ENCODE measurements at places on chromosomes 12 and 14.

DNA sequence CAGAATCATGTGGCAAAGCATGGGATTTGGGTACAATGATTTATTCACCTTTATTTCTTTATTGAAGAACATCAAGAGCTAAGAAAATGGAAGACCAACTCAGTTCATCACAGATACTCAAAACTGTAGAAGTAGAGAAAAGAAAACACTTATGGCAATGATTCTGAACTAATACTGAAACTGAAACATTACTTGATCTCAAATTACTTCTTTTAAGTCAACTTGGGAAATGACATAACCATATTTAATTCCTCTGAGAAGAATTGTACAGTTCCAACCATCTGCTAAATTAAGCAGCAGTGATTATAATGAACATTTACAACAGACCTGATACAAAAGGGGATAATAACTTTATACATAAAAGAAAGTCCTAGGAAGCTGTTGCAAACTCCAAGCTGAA lies 466.5 kb downstream of the TMTC2 start:
- no peak for DNase-seq

DNA sequence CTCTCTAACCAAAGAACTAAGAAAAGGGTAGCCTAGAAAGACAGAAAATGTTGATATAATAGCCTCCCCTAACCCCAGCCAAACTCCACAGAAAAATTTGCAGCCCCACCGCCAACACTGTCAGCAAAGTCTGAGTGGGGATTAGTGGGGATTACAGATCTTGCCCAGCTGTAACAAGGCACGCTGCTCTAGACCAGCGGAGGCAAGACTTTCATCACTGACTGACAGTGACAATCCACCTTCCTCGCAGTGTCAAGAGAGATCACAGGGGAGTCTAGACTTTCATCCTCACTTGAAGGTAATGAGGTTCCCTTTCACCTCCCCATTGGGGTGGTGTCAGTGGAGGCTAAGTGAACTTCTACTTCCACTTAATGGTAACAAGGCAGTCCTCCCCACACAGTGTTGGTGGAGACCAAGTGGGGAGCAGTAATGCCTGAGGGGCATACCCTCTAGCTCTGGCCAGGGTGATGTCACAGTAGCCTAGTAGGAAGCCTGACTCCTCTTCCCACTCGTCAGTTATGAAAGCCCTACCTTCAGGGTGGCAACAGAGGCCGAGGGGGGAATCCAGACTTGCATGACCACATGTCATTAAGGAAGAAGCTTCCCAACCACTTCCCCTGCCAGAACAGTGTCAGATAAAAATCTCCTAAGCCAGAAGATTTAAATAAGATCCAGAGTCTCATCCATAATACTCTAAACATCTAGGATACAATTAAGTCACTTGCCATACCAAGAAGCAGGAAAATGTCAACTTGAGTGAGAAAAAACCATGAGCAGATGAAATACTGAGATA lies 91.7 kb upstream of the RASSF8 start:
- DNase-seq = no peak

DNA sequence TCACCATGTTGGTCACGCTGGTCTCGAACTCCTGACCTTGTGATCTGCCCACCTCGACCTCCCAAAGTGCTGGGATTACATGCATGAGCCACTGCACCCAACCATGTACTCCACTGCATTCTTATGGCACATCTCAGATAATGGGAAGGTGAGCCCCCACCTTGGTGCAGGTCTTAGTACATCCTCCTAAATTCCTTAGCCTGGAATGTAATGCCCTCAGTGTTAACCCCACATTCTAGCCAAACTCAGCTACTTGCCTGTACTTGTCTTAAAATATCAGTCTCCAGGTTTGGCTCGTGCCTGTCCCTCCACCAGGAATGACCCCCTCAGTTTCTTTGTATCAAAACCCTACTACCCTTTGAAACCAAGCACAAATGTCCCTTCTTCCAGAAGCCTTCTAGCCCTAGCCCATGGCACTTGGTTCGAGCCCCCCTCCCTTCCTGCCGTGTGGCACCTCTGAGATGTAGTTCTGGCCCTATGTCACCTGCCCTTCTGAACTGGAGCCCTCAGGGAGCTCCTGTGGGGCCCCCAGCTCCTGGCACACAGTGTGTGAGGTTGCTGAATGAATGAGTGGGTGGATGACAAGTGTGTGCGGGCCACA lies 8.4 kb downstream of the KCNH3 start:
- no peak for DNase-seq

DNA sequence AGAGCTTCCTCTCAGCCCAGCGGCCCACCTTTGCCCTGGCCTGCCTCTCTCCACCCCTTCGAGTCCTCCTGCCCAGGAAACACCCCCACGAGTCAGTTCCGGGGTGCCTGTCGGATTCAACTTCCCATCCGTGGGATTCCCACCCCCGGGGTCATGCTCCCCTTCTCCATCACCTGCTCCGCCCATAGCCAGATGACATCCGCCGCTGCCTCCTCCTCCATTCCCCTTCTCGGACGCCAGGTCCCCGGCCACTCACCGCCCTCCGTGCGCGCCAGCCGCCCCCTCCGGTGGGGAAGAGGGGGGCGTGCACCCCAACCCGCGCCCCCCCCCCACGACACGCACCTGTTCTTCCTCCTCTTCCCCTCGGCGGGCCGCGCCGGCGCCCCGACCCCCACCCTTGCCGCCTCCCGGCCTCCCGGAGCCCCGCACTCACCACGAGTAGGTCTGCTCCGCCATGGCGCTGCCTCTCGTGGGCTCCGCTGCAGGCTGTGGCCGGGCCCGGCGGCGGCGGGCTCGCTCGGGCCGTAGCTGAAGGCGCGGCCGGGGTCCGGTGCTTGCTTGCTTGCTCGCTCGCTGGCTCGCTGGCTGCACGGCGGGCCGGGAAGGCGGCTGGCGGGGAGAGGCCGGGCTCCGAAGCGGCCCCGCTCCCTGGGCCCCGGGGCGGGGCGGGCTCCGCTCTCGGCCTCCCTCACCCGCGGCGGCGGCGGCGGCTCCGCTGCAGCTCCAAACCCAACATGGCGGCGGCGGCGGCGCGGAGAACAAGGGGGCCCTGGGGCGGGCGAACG lies 554 bp downstream of the SPPL3 start:
- peak; percentile 76 for DNase-seq

DNA sequence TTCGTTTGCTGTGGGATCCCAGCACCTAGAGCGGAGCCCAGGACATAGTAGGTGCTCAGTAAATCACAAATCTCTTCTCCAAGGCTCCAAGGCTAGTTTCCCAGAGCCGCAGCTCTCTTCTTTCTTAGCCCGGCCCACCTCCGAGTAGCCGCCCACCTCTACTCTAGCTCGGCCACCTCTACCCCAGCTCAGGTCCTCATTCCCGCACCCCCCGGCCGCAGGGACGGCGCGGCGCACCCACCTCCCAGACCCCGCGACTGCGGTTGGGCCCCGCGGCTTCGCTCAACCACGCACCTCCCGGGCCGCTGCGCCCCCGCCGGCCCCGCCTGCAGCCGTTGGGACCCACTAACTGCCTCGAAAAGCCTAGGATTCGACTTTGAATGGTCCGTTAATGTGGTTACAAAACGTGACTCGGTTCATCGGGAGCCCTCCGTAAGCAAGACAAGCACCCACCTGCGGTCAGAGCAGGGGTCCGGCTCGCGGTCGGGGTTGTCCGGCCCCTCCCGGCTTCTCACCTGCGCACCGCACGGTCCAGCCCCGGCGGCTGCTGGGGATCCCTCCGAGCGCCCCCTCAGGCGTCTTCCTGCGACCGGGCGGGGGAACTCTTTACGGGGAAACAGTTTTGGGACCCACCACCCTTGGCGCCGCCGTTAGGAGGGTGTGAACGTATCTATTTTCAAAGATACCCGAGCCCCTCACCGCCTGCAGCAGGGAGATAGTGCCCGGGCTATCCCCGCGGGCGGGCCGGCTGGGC lies at the start of gene SLC2A14:
Gene SLC2A14, minus strand, starts transcription at position 350 of the 754 bp plus-strand sequence. CDS start 3,035 bp downstream, outside the sequence.
- no peak for DNase-seq

GRCh38 chr14:91912035-91912434 lies 35.5 kb downstream of the FBLN5 start:
- no peak for DNase-seq

- no peak for DNase-seq
Observed at GRCh38 chr12:57250541-57250940, 446 bp downstream of the STAC3 start.

DNA sequence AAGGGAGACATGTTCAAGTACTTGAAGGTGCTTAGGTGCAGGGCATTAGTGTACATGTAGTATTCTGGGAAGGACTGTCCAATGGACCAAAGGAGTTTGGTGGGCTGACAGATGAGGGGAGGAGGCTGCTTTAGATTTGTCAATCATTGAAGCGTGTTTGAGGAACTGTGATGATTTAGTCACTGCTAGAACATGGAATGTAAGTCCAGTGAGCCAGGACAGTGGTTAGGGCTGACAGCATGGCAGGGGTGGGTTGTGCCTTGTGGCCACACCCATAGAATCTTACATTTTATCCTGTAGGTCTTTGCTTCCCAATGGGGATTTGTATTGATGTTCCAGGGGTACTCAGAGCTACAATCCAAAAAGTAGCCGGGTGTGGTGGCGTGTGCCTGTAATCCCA lies 24.6 kb downstream of the DIP2B start:
- no peak for DNase-seq

DNA sequence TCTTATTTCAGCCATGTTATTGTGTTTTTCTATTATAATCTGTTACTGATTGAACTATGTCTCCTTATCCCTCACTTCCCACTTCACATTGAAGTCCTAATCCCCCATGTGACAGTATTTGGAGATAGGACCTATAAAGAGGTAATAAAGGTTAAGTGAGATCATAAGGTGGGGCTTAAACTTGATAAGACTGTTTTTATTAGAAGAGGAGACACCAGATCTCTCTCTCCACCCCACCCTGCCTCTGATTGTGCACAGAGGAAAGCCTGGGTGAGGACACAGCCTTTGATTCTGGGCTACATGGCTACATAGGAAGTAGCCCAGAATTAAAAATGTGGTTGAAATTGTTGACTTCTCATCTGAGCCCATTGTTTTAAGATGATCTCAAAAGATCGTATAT lies 414.7 kb downstream of the SLC16A7 start:
- no peak for DNase-seq

- no peak for DNase-seq
Observed at GRCh38 chr12:108052260-108052659, 76.8 kb upstream of the WSCD2 start.

DNA sequence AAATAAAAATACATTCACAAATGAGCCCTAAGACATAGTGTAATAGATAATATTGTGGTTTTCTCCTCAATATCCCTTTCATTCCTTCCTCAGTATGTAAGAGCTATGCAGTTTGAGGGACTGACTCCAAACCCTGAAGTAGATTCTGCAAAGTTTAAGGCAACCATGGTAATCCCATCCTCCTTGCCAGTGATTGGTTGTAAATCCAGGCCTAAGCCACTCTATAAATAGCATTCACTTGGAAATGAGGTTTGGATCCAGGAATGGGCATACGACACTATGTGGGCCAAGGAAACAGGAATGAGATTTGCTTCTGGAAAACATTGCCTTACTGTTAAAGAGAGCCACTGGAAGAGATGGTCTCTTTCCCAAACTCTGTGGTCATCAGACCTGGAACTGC lies 468.7 kb upstream of the SOX5 start:
- DNase-seq = no peak

GRCh38 chr12:50642035-50642451 lies 121.9 kb upstream of the ATF1 start:
- no peak for DNase-seq
